ENCODE measurements at places on chromosomes 16 and 17.
A peak's percentile ranks its signal among the peaks of the same experiment; 100 is the strongest.

GRCh38 chr17:72151565-72152386, 31.0 kb downstream of the SOX9 start:
- DNase-seq: no peak

DNA sequence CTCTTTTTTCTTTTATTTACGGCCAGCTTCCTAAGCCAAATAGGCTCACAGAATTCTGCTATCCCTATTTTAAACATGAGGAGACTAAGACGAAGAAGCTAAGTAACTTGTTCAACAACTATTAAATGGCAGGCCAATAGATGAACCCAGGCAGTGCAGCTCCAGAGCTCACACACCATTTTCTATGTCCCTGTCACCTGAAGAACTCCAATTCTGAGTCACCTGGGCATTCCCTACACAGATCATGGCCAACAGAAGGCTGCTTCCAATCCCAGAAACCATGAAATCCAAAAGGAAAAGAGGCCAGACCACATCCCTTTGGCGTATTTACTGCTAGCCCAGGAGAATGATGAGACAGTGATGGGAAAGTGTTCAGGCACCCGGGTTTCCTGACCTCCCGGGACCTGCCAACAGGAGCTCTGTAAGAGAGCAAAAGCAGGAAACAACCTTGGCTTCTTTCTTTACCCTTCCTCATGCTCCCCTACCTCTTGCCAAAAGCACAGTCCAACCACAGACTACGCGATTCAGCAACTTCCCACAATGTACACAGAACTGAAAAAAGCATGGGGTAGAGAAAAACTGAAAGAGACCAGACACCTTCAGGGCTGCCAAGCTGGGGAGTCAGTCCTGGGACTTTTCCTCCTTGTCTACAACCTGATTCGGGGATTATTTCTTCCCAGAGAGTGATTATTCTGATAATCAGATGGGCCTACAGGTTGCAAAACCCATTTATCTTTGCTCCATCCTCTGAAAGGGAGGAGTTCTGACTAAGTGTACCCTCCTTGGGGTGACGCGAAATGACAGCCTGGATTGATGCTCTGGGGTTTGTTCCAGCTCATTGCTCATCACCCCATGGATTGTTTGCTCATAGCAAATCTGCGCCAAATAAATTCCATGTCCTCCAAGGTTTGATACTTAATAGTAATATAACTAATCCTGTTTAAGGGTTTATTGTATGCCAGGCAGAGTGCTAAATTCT, 47.8 kb upstream of the HAS3 start:
- no peak for DNase-seq

- DNase-seq: no peak
Observed at GRCh38 chr17:75561927-75562603, 25.5 kb upstream of the MYO15B start.

DNA sequence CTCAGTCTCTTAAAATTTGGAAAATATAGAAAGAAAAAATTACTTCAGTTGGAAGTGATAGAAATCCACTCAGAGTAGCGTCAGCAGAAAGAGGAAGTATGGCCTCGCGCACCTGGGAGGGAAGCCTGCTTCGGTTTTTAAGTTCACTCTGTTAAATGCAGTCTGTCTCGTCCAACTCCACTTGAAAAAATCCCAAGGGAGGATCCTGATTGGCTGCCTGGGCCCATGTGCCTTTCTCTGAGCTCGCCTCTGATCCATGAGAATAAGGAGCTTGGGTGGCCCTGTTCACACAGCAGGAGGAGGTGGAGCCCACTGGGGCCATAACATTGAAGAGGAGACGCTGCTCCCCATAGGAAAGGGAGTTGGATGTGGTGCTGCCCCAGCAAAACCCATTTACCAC, 40.7 kb downstream of the DNAJA2 start:
- DNase-seq: no peak

- DNase-seq: peak; percentile 58
Observed at GRCh38 chr17:8991514-8992285, 26.2 kb upstream of the PIK3R5 start.

GRCh38 chr17:82939621-82940135, 99.9 kb upstream of the ZNF750 start:
- no peak for DNase-seq

- DNase-seq: no peak
Observed at GRCh38 chr17:77106874-77107358, 33.9 kb upstream of the SEC14L1 start.

All from activated T-cell treated with anti-CD3 and anti-CD28 coated beads for 24 hours (primary cell).